ENCODE measurements at places on chromosomes 6 and 20. TPM values are rescaled to one million over a fixed set of nuclear protein-coding genes. Genes with fewer than 3 reads are reported as not detected.

- peak; percentile 44 for DNase-seq
Measured at GRCh38 chr6:40352006-40352405, 235.2 kb downstream of the LRFN2 start.

Gene RRP36
- total RNA-seq = 66.2 TPM

Gene RWDD2A
- 8.2 TPM for total RNA-seq

GRCh38 chr6:16687045-16687444 lies 74.2 kb downstream of the ATXN1 start:
- DNase-seq = no peak

DNA sequence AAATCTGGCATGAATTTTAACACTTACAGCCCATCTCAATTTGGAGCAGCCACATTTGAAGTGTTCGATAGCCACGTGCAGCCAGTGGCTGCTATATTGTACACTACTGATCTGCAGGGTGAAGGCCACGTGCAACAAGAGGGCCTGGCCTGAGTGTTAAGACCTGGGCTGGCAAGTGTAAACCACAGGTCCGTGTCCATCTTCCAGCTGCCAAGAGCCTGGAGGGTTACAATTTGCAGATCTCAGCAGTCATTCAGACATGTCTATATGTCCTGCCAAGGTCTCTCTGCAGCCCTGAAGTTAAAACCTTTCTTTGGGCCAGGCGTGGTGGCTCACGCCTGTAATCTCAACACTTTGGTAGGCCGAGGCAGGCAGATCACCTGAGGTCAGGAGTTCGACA lies 14.1 kb downstream of the SGK2 start:
- DNase-seq = no peak

DNA sequence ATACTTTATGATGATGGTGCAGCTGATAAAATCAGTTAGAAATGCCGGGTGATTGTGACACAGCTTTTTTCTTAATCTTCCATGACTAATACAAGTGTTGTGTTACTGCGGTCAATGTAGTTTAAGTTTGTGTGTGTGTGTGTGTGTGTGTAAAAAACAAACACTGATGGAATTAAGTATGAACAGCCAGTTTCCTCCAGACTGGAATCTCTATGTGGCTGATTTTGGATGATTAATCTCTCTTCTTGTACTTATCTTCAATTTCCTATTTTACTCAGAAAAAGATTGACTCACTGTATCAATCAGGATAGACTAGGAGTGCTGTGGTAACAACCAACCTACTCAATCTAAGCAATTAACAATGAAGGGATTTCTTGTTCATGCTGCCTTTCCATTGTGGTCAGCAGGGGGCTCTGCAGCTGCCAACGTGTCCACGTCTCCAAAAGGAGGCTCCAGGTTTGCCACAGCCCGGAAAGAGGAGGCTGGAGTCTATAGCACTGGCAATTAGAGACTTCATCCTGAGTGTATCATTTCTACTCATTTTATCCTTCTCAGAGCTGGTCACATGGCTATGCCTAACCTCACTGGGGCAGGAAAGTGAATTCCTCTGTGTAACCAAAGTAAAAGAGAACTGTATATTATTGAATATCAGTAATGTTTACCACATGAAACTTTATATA lies 107.7 kb downstream of the CD109 start:
- no peak for DNase-seq

- DNase-seq = no peak
Measured at GRCh38 chr6:107490566-107491137, 735 bp downstream of the SOBP start.

GRCh38 chr6:106381881-106382280 lies 21.4 kb downstream of the CRYBG1 start:
- DNase-seq = no peak

Gene RNF39
- not detected for total RNA-seq

Measured in osteocyte (in vitro differentiated cells).